ENCODE measurements at places on chromosomes 4 and X.

DNA sequence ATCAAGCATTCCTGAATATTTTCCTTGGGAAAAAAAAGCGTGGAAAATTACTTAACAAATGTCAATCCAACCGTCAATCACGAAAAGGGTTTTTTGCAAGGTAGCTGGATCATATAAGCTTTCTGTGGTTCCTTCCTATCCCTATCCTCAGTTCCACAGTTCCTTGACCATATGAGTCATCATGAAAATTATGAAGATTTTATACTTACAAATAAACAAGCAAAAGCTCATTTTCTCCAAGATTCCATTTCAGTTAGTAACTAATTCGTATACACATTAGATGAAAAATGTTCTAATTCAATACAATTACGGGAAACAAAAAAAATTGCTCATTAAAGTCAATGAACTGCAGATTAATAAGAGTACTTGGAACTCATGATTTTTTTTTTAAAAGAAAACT is 228.8 kb downstream of the NSUN7 start:
- DNase-seq, result no peak

- no peak for DNase-seq
Observed at GRCh38 chr4:179601671-179602070, 2159.4 kb upstream of the AGA start.

DNA sequence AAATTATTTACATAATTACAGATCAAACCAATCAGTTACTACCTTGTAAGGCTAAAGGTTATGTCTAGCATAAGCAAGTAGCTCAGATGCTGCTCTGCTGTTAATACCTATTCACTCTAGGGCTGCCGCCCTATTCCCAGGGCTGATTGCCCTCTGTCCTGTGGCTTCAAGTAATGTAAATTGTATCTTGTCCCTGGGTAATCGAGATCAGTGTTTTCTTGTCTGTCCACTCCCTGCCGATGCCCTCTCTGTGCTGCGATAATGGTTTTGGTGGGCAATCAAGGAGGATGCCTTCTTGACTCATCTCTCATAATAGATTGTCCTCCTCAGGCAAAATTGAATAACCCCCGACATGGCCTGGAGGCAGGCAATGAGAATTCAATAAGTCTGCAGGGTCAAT is 641.0 kb upstream of the PITX2 start:
- DNase-seq, result no peak

DNA sequence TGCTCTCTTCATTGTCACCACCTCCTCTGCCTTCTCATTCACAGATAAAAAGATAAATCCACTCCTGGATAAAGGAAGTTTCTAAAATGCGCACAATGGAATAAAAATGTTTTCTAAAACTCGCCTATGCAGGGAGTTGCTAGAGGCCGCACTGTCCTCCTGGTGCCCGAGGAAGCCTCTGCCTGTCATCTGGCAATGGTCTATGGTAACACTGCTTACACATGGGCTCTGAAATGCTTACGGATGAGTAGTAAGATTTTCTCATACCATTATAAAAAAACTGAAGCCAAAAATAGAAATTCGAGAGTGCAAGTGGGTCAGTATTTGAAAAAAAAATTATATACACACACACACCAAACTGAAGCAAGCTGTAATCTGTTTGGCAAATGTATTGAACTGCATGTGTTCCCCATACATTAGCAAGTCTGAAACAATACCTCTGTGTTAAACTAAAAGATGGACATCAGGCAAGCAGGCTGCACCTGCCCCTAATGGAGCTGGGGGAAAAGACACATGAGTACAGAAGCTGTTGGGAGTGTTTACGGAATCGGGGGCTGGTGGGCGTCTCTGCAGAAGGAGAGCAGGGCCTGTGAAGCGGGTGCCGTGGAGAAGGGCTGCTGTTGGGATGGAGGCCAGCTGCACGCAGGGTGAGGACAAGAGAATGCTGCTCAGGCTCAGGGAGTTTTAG is 103.3 kb upstream of the FAT1 start:
- DNase-seq, result no peak

GRCh38 chrX:48715876-48716502 is 19.5 kb downstream of the SUV39H1 start:
- DNase-seq, result no peak

DNA sequence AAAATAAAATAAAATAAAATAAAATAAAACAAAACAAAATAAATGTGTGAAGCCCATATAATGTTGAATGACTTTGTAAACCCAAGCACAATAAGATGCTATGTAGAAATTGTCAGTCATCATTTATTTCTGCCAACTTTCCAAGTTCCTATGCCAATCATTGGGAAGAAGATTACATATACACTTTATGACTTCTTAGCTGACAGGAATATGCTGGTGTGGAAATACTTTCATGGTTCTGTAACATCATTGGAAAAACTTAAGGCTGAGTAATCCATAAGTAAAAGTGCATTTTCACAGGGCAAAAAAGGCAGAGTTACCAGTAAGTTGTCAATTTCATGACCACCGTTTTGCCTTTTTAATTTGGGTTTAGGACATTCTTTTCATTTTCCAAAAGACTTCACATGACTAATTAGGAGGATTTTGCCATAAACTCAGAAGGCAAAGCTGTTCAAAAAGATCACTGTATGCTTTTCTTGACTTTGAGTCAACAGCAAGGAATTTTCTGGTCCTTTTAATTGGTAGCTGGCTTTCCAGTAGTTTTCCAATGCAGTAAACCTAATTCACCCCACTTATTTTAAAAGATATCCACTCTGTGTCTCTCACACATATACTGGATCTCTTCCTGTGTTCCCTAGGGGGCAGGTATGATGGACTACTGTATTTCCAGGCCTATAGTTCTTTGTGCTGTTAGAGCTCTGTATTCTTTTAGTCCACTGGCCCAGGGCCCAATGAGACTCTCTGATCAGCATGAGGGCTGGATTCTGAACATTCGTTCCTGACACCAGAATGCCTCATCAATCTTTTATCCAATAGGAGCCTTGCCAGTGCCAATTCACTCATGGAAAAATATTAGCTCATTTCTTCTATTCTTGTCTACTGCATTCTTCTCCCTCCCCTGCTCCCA is 26.2 kb upstream of the SCRG1 start:
- no peak for DNase-seq

- peak; percentile 87 for DNase-seq
Observed at GRCh38 chr4:176195184-176195978, at the start of gene SPATA4. Gene SPATA4 (minus strand): TSS chr4:176195585. CDS start chr4:176195562, 23 bp downstream.

DNA sequence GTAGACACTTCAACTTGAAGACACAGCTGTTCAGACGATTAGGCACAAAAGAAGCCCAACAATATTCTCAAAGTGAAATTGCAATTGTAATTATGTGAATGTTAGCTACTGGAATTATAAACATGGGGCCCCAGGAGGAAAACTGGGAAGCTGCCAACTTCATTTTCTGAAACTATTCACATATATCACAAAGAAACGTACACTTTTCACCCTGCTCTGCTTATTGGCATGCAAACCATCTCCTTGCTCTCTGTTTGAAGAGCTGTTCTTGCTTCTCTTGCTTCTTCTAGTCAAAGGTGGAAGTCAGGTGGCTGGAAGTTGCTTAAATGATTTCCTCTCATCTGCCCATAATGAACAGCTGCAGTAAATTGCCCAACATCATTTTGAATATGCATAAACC is 320.1 kb downstream of the CFAP299 start:
- no peak for DNase-seq

- no peak for DNase-seq
Observed at GRCh38 chrX:48476919-48477318, 920 bp downstream of the FTSJ1 start.

- DNase-seq, result peak; percentile 5
Observed at GRCh38 chr4:119559044-119559647, 69.5 kb downstream of the PDE5A start.

DNA sequence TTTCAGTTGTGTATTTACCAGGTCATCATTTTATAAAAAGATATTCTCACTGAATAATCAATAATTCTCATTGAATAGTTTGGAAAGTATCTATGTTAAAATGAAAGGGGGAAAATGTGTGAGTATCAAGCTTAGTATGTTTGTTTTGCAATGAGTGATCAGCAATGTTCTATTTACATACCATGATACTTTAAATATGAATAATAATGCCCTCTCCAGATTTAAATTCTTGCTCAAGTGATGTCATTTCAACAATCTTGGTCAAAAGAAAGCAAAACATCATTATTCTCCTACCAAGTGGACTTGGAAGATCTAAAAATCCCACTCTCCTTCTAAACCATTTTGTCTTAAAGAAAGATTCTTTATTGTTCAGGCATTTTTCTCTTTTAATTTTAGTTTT is 42.1 kb upstream of the ANKRD50 start:
- no peak for DNase-seq

DNA sequence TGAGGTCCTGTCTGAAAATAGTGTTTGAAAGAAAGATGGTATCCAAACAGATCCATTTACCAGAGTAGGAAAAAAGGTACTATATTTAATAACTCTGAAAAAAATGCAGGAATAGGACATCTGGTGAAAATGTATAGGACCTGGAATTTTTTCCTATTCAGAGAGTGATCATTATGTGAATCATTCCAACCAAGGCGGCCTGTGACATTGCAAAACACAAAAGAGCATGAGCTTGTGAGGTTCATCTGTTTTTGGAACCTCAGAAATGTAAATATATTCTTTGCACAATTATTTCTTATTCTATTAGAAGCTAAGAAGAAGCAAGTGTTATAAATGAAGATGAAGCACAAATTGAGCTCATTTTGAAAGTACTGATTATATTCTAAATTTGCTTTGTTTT is 2.0 kb downstream of the C4orf51 start:
- DNase-seq, result no peak

DNA sequence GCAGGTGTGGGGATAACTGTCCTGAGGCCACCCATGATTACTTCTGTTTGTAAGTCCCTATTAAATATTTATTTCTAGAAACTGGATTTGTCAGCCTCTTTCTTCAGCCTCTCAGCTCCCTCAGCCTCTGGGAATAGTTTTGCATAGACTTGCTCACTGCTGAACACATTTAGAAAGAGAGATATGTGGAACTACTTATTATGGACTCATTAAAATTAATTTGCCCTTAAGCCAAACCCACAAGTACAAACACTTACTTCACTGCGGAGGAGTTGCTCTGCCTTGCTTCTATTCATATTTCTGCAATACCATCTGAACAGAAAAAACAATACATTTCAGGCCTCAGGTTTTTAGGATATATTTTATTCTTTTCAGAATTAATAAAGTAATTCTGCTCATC is 22.4 kb upstream of the TXK start:
- no peak for DNase-seq

GRCh38 chr4:142812091-142812490 is 34.0 kb downstream of the INPP4B start:
- no peak for DNase-seq

GRCh38 chrX:134753718-134754008 is 95.4 kb upstream of the PLAC1 start:
- DNase-seq, result no peak

DNA sequence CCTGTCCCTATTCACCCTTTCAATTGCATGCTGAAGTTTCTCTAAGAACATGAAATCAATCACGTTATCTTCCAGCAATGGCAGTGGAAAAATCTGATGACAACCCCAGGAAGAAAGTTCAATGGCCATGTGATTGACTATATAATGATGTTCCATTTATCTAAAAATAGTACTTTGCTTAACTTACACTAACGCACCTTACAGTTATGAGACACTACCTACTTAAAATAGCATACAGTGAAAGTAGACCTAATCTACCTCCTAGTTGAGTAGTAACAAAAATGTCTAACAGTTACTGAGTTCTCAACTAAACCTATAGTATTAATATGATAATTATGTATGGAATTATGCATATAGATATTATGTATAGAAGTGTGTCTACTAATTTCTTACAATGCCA is 28.6 kb upstream of the PGM2 start:
- no peak for DNase-seq

GRCh38 chr4:140082391-140082755 is 71.6 kb downstream of the MAML3 start:
- no peak for DNase-seq

DNA sequence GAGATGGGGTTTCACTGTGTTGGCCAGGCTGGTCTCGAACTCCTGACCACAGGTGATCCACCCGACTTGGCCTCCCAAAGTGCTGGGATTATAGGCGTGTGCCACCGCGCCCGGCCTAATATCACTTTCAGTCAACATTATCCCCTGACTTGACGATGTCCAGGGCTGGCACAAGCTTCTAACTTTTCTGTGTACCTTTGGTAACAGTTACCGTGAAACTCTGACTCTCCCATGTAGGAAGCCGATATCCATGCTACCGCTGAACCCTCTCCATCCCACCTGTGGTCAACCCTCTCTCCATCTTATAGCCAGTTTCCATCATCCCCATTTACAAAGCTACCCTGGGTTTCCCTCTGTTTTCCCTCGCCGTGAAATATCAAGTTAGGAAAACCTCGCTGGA is 77.5 kb downstream of the CRLF2 start:
- DNase-seq, result no peak

Data from NCI-H2171 treated with DMSO at 0.1 percent for 48 hours (cell line).